Activated CD8-positive, alpha-beta memory T cell treated with anti-CD3 and anti-CD28 coated beads for 48 hours (primary cell): ENCODE measurements at places on chromosomes 2 and 18.

DNA sequence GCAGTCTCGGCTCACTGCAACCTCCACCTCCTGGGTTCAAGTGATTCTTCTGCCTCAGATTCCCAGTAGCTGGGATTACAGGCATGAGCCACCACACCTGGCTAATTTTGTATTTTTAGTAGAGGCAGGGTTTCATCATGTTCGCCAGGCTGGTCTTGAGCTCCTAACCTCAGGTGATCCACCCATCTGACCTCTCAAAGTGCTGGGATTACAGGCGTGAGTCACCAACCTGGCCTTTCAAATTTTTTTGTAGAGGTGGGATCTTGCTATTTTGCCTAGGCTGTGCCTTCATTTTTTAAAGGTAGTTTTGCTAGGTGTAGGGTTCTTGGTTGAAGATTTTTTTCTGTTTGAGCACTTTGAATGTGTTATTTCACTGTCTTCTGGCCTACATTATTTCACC, 6.2 kb downstream of the HAUS1 start:
- no peak for DNase-seq

GRCh38 chr2:147003081-147003480, 841.7 kb upstream of the ACVR2A start:
- no peak for DNase-seq

- DNase-seq: no peak
These were observed 41.8 kb downstream of the SMARCAL1 start for GRCh38 chr2:216453955-216454614.

GRCh38 chr18:77482190-77483085, 232.8 kb downstream of the GALR1 start:
- DNase-seq: no peak

GRCh38 chr2:235836491-235836911, 331.7 kb downstream of the GBX2 start:
- DNase-seq: no peak

DNA sequence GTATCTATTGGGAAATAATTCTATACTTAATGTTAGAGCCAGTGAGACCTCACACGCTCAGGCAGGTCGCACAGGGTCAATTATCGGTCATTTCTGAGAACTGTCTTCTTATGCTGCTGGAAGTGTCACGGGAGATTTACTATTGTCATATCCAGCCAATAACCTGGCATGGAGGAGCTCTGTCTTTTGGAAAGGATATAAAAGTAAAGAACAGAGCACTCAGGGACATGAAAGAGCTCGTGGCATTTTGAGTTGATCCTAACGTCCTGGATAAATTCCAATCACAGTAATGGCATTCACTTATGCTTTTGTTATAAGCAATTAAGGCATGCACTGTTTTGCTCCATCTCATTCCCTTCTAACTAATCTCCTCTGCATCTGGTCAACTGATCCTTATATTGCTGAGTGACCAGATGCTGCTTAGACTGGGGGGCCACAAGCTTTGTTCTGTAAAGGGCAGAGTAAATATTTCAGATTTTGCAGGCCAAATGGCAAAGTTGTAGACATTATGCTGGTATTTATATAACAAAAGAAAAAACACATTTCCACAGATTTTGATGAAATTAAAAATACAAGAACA, 453.5 kb upstream of the SMIM21 start:
- no peak for DNase-seq
